ENCODE measurements at places on chromosomes 5 and 9. TPM values are rescaled to one million over a fixed set of nuclear protein-coding genes. Genes with fewer than 3 reads are reported as not detected.

- no peak for ATAC-seq
Observed at GRCh38 chr5:168612996-168613395, 33.8 kb upstream of the PANK3 start.

DNA sequence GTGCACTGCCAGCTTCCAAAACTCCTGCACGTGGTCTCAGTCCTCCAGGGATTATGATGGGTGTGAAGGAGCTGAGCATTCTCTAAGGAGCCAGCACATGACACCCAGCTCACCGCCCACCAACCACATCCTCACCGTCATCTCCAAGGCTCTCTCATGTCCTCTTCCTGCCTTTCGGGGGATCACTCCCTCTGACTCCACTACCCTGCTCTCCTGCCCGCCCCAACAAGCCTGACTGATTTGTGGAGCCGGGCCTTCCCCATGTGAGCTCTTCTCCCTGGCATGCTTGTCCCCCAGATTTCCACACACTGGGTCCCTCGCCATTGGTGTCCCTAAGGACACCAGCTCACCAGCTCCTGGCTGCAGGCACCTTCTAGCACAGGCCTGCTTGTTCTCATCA, 1.9 kb downstream of the ABO start:
- no peak for ATAC-seq

GRCh38 chr5:174140452-174141020, 95.0 kb downstream of the NSG2 start:
- no peak for ATAC-seq

GRCh38 chr9:116316246-116316645, 162.7 kb downstream of the PAPPA start:
- no peak for ATAC-seq

The LSM11 gene
- 36.2 TPM for total RNA-seq

The CRHBP gene
- 2.3 TPM for total RNA-seq

The ADAMTSL2 gene
- 5.8 TPM for total RNA-seq
